Stimulated activated memory B cell treated with anti-CD40 and anti-IgM and Interleukin-4, amounts not matched to agents 10 μg/mL and 1 μg/mL and 100 μg/mL, for 72 hours (primary cell): ENCODE measurements at places on chromosomes 1 and 21.
A peak's percentile ranks its signal among the peaks of the same experiment; 100 is the strongest.

DNA sequence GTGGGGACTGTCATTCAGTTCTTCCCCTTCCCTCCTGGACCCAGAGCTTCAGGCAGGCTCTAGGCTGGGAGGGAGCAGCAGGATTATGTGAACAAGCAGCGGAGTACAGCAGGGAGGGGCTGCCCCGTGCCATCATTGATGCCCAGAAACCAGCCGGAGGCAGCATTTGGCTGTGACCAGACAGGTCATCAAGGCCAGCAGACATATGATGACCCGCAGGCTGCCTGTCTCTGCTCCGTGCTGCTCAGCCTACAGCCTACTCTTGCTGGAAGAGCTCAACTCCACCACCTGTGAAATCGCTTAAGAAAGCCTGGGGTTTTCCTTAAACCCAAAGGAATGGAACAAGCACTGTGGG is 4.9 kb downstream of the KLHL21 start:
- no peak for ATAC-seq

- ATAC-seq, result no peak
Measured at GRCh38 chr1:106268070-106268469, 788.4 kb upstream of the PRMT6 start.

DNA sequence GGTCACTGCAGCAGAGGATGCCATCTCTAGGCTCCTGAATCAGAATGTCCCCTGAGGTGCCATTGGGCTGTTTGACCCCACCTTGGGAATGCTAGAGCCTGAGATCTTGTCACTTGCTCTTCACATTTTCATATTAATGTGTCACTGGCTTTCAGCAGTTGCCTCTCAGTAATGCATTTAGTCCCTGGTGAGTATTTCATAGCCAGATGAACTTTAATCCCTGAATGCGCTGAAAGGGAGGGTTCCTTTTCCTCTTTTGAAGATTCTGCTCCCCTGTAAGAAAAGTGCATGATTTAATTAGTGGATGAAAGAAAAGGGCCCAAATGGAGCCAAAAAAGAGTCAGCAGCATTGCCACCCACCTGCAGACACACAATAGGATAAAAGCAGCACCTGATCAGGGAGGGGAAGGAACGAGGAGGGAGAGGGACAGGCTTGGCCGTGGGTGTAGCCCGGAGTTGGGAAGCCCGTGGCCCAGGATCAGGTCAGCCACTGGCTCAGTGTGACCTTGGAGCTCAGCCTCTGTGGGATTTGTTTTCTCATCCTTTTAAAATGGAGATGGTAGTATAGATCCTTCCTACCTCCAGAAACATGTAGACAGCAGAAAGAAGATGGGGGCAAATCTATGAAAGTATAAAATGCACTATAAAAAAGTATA is 31.1 kb downstream of the ROR1 start:
- no peak for ATAC-seq

GRCh38 chr1:67958472-67958871 is 92.0 kb downstream of the DIRAS3 start:
- ATAC-seq, result no peak

GRCh38 chr1:200979574-200980451 is 43.7 kb downstream of the KIF21B start:
- ATAC-seq, result no peak

DNA sequence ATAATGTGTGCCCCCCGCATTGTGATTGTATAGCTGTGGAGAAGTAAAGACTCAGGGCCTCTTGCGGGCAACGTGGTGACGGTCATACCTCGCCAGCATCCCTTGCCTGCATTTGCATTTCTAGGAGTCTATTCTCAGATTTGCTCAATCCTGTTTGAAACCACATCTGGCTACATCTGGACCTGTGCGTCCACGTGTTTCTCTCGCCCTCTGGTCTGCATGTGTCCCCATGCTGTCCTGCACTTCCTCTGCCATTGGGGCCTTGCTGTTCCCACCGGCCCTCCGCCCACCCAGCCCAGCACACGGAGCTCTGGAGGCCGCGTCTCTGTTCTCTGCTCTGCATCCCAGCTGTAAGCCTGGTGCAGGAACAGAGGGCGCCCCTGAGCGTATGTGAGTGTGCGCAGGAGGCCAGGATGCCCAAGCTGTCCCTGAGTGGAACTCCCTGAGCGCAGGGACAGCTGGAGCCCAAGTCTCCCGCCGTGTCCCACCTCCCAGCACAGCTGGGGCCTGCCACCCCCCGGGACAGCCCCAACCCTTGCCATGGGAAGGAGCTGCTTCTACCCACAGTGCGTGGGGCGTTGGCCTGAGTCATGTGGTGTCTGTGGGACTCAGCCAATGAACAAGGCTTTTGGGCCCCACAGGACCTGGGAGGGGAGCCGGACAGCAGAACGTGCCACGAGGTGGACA is 1.6 kb downstream of the KRTAP10-2 start:
- peak; percentile 20 for ATAC-seq

GRCh38 chr21:24200052-24200451 is 1407.2 kb downstream of the MRPL39 start:
- ATAC-seq, result no peak

DNA sequence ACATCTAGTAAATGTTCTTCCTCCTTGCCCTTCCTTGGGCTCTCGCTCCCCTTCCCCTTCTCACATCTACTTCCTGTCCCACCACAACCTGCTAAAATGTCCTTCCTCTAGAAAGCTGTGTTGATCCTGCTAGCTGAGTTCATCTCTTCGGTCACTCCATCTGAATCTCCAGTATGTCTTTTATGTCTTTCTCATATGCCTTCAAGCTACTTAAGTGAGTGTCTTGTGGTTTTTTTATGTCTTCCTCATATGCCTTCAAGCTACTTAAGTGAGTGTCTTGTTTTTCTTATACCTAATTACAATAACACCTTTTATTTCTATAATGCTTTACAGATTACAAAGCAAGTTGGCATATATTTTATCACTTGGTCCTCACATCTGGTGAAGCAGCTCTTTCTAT is 33.9 kb downstream of the CSF1 start:
- ATAC-seq, result no peak

DNA sequence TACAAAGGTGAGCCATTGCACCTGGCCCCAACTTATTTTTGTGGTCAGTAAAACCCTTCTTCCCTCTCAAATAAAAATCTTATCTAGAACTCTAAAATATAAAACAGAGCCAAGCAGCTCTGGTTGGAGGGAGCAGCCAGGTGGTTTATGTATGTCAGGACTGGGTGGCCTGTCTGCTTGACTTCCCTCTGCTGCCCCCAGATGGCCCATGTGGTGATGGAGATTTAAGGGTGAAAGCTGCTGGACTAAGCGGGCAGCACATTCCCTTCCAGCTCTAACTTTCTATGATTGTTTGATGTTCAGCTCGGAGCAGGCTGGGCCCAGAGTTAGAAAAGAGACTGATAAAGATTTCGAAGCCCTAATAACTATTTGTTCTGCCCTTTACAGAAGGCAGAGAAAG is 11.9 kb upstream of the PAQR6 start:
- no peak for ATAC-seq

DNA sequence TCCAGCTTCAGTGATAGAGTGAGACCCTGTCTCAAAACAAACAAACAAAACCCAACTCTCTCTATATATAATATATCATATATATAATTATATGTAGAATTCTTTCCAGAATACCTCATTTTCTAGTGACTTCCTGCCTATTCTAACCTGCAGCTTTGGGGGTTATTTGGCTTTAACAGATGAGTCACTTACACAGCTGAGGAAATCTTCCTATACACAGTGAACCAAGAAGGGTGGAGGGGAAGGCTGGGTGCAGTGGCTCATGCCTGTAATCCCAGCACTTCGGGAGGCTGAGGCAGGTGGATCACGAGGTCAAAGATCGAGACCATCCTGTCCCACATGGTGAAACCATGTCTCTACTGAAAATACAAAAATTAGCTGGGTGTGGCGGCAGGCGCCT is 9.2 kb downstream of the RAB29 start:
- ATAC-seq, result no peak

GRCh38 chr1:73162564-73162963 is 880.2 kb upstream of the NEGR1 start:
- no peak for ATAC-seq

DNA sequence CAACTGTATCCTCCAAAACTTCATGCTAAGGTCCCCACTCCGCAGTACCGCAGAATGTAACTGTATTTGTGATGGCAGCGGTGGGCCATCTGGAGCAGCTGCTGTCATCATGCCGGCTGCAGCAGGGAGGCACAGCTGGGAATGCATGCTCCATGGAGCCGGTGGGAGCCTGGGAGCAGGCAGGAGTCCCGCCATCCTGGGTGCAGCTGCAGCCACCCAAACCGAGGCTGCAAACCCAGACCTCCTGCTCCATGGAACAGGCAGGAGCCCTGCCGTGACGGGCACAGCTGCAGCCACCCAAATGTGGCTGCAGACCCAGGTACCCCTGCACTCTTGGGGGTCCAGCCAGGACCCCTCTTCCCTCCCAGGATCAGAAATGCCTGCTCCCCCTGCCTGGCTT is 80.3 kb downstream of the SCMH1 start:
- ATAC-seq, result no peak

DNA sequence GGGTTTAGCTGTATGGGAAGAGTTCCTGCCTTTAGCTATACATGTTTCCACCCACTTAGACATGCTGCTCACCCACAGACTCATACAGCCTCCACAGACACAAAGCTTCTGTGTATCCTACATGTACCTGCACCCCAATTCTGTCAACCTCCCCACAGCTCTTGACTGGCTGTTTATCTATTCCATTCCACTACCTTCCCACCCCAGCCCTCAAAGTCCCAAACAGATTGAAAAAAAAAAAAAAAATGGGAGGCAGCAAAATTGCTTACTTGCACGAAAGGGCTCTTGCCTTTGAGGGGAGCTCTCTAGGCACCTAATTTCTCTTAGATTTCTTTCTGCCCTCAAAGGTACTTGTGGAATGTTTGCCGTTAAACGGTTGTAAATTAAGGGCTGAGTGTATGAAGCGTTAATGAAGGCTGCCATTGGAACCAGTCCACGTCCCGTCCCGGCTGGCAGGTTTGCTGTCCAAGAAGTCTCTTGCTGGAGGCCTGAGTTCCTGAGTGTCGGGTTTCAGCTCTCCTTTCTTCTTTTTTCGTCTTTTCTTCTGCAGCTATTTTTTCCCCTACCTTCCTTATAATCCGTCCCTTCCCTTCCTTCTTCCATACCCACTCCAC is 43.6 kb downstream of the PBX1 start:
- no peak for ATAC-seq

DNA sequence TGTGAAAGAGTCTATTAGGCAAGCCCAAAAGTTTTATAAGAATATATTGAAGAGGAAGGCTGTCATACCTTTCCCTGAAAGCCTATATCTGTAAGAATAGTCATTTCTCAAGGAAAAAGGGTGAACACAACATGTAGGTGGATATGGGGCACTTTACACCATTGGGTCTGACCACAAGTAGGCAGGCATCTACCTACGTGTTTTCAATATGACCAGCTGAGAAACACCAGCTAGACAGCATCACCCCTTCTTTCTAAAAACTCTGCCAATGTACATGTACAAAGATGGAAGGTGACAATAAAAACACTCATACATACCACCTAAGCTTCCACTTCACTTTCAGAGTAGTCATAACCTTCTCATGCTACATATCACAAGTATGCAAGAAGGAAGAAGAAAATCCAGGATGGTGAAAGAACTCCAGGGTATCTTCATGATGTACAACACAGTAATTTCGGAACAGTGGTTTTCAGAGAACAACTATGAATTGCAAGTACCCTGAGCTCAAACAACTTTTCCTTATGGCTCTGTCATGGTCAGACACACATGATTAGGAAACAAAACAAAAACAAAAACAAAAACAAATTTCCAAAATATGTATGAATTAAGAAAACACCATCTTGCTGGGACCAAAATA is 98.5 kb upstream of the ADGRL2 start:
- ATAC-seq, result peak; percentile 31

GRCh38 chr1:230255991-230256390 is 170.1 kb downstream of the PGBD5 start:
- ATAC-seq, result no peak

- ATAC-seq, result no peak
Measured at GRCh38 chr1:14440731-14441130, 157.8 kb upstream of the KAZN start.

GRCh38 chr1:119163396-119163795 is 22.9 kb upstream of the WARS2 start:
- ATAC-seq, result no peak

DNA sequence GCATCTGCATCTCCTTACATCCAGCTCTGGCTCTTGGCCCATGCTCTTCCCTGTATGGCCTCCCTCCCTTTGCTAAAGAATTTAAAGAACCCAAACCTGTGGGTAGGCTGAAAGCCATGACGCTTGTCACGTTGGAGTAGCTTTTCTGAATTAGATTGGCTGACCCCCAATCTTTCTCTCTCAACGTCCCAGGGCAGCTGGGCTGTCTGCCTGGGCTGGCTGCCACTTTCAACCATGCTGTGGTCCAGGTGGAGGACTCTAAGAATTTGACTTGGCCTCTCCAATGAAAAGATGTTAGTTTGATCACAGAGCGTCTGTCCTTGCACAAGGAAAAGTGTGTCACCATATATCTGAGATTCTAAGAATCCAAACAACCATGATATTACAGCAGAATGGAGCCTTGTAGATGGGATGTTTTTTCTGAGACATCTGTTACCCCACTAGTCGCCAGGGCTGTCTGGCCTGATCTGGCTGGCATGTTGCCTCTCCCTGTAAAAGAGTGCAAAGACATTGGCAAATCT is 6.5 kb upstream of the IGSF3 start:
- no peak for ATAC-seq

DNA sequence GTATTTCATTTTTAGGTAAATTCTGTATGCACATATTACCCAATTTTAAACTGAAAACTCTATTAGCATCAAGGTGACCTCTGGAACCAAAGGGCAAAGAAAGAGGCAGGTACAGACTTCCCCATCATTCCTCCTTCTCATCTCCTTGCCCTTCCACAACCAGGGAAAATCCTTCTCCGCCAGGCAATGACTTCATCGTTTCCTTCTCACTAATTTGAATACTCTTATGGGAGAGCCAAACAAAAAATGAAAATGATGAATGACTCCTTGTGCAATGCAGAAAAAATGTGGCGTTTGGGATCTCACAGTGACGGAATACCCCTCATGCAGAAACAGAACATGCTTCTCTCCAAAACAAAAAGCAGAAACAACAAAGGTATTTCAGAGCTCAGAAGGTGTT is 83.7 kb downstream of the HLCS start:
- no peak for ATAC-seq

GRCh38 chr1:93692983-93693591 is 11.4 kb upstream of the BCAR3 start:
- ATAC-seq, result peak; percentile 92

- ATAC-seq, result no peak
Measured at GRCh38 chr1:227785805-227786671, 29.4 kb upstream of the PRSS38 start.

GRCh38 chr21:38780879-38781278 is 24.9 kb upstream of the ETS2 start:
- ATAC-seq, result peak; percentile 20

- no peak for ATAC-seq
Measured at GRCh38 chr1:64981601-64982533, 15.5 kb upstream of the JAK1 start.

- ATAC-seq, result no peak
Measured at GRCh38 chr1:108878678-108879077, 1.9 kb downstream of the GPSM2 start.

GRCh38 chr1:32249831-32250525 is 1.1 kb upstream of the LCK start:
- peak; percentile 91 for ATAC-seq
